Stimulated activated CD4-positive, alpha-beta T cell treated with anti-CD3 and anti-CD28 coated beads, Interleukin-12 subunit alpha, Interleukin-12 subunit beta, amount 100 ng/mL, for 48 hours (primary cell): ENCODE measurements at places on chromosomes 3 and 15.

DNA sequence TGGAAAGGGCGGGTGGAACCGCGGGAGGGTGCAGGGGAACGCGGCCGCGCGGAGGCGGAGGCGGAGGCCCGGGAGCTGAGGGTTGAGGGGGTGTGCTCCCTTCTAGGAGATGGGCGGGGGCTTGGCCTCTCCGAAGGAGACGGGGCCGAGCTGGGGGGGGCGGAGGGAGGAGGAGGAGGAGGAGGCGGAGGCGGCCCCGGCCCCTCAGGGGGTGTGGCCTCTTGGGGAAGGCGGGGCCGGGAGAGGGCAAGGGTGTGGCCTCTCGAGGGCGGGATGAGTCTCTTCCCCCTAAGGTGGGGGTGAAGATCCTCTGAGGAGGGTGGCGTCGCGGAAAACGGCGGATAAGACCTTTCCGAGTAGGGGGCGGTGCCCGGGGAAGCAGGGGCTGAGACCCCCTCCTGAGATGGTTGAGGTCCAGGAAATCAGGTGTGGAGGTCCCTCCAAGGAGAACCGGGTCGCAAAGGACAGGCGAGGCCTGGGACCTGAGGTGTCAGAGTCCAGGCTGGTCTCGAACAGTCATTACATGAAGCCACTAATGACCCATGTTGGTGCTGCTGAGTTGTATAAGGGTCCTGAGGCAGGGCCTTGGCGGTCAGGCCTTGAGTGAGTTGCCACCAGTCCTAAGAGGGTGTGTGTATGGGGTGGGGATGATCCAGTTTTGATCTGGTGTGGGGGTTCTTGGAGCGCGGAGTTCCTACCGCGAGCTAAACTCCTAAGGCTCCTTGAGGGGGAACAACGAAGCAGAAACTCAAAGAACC is 759 bp downstream of the WDR6 start:
- peak; percentile 80 for DNase-seq

DNA sequence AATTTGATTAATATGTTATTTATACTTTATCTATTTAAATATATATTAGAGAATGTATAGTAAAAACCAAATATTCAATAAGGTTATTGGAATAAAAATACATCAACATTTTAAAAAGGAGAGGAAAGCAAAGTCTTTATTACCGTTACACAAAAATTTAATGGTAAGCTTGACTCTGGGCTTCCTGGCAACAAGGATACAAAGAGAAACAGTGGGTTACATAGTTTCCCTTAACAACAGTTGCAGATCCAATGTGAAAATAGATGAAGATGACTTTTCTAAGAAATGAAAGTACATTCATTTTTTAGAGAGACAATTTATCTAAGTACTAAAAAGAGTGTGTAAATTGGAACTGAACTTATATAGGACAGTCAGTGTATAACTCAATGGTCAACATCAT is 6.0 kb upstream of the PHLDB2 start:
- no peak for DNase-seq

- DNase-seq = no peak
These were observed 223.6 kb upstream of the TBL1XR1 start for GRCh38 chr3:177420651-177421480.

DNA sequence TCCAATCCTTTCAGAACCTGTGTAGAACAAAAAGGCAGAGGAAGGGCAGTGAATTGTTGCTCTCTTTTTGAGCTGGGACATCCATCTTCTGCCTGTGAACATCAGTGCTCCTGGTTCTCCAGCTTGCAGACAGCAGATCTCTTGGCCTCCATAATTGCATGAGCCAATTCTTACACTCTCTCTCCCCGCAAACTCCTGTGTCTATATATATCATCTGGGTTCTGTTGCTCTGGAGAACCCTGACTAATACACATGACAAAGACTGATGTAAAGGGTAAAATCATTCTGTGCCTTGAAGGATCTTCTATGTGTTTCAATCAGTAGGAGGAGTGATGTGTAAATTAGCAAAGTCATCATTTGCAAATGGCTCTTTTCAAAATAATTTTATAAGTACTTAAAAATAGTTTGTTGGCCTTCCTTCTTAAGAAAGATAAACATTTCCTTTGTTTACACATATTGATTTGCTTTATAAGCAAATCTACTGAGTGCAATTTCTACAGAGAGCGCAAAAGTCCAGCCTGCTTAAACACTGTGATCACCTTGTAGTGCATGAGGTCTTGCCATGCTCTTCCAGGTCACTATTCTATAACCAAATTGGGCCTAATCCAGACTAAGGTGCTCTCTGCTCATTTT is 154.9 kb upstream of the ANKRD28 start:
- DNase-seq = no peak

DNA sequence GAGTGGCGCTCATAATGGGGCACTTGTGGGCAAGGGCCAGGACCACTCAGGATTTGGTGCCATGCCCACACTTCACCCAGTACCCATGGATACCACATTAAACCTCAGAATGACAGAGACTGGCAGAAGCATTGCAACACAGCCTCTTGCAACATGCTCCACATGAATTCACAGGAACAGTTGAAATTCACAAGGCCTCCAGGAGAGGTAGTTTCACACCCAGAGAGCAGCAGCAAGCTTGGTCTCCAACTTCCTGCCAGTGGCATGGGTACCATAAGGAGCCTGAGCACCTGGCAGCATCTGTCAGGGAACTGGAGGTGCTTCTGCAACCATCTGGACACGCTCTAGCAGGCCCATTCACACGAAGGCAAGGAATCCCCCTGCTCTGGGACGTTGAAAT is 101.0 kb downstream of the OSBPL10 start:
- DNase-seq = no peak
